Cortex of kidney (tissue), 1 donor: ENCODE measurements at places on chromosomes 16 and 17.

DNA sequence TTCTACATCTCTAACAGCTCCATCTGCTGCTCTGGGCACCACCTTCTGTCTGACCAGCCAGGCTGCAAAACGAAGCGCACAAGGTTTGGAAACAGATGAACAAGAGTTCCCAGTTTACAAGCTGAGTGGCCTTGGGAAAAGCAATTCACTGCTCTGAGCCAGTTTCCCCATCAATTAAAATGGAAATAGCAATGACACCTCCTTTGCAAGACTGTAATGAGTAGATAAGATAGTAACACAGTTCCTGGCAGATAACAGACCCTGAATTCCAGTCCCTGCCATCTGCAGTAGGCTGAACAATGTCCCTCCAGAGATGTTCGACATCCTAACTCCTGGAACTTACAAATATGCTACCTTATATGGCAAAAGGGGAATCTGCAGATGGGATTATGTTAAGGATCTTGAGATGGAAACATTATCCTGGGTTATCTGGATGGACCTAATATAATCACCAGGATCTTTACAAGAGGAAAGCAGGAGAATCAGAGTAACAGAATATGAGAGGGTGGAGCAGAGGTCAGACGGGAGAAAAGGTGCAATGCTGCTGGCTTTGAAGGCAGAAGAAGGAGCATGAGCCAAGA is 27.9 kb downstream of the CPPED1 start:
- no peak for DNase-seq

DNA sequence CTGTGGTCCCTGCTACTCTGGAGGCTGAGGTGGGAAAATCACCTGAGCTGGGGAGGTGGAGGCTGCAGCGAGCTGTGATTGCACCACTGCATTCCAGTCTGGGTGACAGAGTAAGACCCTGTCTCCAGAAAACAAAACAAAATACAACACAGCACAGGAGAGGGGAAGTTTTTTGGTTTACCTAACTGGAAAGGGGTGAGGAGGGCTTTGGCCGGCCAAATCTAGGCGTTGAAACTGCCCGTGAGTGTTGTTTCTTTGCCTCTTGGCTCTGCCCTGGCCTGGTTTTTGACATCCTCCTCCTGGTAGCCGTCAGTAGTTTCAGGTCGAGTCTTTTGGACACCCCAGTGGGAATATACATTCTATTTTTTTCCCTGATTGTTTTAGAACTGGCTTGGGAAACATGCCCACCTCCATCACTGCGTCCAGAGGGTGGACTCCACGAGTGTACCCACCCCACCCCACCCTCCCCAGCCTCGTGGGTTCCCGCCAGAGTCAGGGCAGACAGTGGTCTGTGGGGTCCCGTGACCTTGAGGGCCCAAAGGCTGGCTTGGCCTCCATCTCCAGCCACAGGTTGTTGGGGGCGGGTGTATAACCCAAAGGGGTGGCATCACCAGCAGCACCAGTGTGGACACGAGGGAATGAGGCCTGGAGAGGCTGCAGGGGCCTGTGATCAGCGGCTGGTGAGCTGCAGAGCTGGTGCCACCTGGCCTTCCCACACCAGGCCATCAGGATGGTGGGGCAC is 42.7 kb downstream of the NT5M start:
- DNase-seq: no peak

- no peak for DNase-seq
These were observed 36.6 kb downstream of the TIMM22 start for GRCh38 chr17:1033503-1033902.

DNA sequence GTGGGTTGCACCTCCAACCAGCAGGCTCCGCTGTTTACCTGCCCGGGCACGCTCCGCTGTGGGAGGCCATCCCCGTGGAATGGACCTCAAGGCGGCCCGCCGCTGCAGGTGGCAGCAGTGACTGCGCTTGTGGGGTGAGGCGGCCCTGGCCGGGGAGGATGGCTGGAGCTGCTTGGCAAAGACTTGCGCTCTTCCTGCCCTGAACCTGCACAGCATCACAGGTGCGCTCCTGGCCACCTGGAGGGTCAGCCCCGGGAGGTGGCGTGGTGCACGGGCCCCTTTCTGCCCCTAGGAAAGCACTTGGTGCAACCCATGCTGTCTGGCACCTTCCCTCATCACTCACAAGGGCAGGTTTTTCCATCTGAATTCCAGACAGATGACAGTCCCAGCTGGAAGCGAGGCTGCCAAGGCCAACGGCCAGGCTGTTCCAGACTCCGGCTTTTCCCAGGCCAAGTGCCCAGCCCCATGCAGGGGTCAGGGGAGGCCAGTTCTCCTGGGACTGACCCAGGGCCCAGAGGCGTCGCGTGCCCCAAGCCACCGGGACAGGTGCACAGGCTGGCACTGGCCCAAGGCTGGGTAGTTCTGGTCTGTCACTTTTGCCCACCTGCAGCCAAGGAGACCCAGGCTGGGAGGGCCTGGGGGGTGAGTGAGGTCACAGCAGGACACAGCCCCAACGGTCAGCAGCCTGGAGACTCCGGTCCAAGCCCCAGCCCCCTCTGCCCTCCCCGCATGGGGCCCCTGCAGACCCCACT is 13.3 kb downstream of the UTS2R start:
- DNase-seq: no peak

DNA sequence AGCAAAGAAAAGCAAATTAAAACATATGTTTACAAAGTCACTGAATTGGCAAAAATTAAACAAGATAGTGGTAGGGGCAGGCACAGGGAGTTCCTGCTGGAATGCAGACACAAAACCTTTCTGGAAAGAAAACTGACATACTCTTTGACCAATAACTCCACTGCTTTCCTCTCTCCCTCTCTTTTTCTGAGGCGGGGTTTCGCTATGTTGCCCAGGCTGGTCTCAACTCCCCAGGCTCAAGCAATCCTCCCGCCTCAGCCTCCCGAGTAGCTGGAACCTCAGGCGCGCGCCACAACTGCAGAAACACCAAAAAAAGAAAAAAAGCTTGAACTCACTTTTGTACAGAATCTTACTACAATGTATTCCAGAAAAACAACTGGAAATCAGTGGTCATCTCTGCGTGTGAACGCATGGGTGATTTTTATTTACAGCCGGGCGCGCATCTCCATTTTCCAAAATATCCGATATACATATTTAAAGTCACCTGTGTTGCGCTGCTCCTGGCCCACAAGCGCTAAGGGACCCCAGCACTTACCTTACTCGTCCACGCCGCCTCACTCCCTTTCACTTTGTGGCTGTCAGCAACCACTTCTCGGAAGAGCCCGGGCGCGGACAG is 480 bp downstream of the TXNL4B start:
- DNase-seq: no peak

- DNase-seq: no peak
These were observed 120.5 kb downstream of the CCT6B start for GRCh38 chr17:34840750-34841149.

GRCh38 chr17:56937687-56938086 is 23.2 kb downstream of the COIL start:
- no peak for DNase-seq

GRCh38 chr16:84827131-84827574 is 7.4 kb downstream of the CRISPLD2 start:
- no peak for DNase-seq

DNA sequence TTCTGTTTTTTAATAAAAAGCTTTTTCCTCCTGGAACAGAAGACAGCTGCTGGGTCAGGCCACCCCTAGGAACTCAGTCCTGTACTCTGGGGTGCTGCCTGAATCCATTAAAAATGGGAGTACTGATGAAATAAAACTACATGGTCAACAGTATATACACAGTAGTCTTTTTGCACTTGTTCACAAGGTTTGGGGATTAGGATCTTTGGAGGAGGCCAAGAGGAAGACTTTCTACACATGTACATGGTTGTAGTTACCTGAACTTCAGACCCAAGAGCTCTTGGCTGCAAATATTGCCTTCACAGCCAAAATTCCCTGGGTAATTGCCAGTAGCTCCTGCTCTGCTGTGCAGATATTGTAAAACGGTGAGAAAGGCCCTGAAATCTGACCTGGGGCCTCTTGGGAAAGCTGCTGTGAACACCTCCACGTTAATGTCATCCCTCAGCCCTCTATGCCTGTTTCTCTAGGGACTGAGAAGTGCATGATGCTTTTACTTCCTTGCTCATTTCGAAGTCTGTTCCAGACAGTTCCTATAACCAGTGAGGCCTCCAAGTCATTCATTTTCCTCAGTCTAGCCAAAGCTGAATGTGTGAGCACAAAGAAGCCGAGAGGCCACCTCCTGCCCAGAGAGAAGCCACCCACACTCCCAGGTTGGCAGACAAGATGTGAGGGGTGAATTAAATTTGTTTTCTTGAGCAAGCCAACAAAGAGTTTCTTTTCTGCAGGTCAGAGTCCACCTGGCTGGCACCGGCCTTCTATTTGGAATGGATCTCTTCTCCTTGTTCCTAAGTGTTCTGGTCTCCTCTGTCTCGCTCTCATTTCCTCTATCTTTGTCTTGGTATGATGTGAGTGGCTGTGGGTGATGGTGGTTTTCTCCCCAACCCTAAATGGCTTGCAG is 15.9 kb downstream of the ANKRD40 start:
- DNase-seq: no peak

DNA sequence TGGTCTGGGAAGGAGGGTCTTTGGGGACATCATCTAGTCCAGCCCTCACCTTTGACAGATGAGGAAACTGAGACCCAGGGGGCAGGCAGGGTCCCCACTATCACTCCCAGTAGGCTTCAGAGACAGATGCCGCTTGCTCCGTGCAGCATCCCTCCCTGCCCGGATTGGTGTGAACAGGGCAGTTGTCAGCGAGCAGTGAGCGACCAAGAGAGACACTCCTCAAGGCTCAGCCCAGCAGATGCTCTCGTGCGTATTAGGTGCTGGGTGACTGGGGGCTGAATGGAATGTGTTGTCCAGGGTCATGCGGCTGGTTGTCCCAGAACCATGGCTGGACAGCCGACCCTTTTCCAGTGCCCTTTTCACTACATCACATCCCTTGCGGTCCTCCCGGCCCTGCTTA is 49.0 kb downstream of the MPRIP start:
- DNase-seq: no peak

DNA sequence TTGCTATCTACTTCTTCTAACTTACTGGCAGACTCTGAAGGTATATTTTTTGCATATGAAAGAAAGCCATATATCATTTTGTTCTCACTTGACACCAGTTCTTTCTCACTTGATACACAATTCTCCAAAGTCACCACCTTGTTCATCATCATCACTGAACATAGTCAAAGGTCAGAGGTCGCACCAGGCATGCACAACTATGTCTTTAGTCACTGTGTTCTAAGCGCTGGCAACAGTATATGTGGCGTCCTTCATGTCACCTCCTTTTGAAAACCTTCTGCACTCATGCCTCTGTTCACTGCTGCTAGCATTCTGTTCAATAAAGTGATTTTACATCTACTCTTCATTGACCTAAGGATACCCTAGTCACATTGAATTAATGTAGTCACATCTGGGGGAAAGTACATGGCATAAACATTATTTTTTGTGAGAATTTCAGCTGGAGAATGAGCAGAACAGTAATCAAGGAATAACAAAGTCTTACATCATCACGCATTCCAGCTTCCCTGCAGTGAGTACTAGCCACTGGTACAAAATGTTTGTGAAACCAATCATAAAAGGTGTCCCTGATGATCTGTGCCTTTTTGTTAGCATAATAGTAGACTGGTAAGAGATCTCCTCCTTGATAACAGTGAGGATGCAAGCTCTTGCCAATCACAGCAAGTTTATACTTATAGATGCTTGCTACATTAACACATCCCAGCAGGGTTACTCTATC is 20.5 kb upstream of the TBX4 start:
- no peak for DNase-seq

DNA sequence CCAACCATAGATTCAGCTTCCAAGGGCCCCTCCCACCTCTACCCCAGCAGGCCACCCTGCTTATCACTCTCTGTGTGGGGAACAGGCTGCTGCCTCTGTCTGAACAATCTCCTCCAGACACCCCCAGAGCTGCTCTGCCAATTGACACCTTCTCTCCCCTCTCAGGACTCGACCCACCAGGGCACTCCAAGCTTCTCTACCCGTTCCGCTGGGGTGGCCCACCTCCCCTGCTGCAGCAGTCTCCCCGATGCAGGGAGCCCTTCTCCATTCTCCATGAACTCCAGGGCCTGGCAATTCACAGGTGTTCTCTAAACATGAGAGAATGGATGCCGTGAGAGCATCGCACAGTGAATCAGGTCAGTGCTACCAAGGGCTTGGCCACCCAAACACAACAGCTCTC is 28.3 kb upstream of the FAAP100 start:
- DNase-seq: no peak

DNA sequence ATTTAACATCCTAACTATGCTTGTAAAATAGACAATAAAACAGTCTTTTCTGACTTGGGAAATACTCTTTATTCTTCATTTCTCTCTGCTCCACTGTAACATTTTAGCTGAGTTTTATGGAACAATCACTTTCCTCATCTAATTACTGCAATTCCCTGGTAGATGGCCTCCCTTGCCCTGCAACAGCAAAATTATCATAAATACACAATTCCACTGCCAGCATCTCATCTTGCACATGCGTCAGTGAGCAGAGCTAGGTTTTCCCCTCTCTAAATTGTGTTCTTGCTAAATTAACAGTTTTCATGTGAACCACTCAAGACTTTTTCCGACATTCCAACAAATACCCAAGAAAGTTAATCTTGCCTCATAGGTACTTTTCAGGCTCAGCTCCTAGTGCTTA is 920.9 kb upstream of the GOT2 start:
- no peak for DNase-seq

GRCh38 chr17:58755577-58756245 is at the start of gene PPM1E:
TSS of gene PPM1E (plus strand) at chr17:58755854.
- no peak for DNase-seq

DNA sequence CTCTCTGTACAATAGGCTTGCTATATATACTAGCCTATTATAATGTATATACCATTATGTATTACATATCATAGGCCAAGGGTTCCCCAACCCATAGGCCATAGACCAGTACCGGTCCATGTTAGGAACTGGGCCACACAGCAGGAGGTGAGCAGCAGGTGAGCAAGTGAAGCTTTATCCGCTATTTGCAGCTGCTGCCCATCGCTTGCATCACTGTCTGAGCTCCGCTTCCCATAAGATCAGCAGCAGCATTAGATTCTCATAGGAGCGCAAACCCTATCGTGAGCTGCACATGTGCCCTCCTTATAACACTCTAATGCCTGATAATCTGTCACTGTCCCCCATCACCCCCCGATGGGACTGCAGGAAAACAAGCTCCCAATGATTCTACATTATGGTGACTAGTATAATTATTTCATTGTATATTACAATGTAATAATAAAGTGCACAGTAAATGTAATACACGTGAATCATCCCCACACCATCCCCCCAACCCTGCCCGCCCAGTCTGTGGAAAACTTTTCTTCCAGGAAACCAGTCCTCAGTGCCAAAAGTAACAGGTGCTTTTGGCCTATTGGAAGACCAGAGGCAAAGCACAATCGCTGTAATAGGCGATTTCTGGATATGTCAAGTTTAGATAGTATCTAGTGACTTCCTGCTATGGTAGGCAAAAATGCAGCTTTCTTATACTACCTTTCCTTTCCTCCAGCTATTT is 84.1 kb downstream of the MYH11 start:
- DNase-seq: no peak

GRCh38 chr16:56120447-56121155 is 70.7 kb upstream of the GNAO1 start:
- no peak for DNase-seq
